ENCODE measurements at places on chromosomes 4 and X.

DNA sequence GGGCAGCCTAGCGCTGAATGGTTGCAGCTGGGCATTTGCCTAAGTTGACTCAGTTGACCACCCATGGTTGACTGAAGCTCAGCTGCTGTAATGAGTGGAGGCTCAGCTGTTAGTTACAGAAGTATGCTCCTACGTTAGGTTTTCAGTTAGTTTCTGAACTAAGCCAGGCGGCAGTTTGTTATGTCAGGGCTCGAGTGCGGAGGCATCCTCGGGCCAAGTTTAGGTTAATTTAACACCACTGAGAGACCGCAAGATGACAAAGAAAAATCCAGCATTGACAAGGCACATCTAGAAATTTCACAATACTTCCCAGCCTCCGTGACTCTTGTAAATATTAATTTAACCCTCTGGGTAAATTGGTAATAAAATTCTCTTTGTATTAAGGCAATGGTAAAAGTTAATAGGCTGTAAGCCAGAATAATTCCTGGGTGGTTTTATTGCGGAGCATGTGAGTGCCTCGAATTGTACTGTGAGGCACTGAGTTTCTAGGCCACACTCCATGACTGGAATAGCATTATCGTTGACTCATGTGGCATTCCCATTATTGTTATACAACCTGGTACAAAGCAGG is 33.1 kb upstream of the CDKN2AIP start:
- DNase-seq = no peak

DNA sequence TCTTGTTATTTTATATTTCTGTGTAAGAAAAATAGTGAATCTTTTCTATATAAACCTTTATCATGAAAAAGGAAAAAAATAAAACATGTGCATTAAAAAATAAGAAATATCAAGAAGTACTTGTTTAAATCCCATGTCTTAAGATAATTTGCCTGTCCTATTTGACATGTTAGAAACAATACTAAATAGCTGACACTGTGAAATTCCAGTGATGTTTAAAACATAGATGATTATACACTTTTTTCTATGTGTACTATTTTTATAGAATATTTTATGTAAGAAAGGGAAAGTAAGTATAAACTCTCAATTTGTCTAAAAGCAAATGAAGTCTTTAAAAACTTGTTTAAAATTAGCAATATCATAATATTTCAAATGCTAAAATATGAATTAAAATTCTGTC is 543.2 kb upstream of the ATOH1 start:
- no peak for DNase-seq

- DNase-seq = no peak
These were observed 38.6 kb upstream of the MSMO1 start for GRCh38 chr4:165288639-165289422.

- no peak for DNase-seq
These were observed 153.5 kb downstream of the PCDH18 start for GRCh38 chr4:137378821-137379220.

DNA sequence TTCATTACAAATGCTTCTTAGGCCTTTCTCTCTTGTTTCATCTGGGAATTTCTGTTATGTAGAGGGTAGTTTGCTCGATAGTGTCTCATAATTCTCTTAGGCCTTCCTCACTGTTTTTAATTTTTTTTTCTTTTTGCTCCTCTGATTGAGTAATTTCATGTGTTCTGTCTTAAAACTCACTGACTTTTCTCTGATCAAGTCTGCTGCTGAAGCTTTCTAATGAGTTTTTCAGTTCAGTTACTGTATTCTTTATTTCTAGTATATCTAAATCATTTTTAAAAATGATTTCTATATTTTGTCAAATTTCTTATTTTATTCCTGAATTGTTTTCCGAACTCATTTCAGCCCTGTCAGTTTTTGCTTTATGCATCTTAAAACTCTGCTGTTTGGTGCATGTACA is 228.0 kb downstream of the MID1IP1 start:
- DNase-seq = no peak

DNA sequence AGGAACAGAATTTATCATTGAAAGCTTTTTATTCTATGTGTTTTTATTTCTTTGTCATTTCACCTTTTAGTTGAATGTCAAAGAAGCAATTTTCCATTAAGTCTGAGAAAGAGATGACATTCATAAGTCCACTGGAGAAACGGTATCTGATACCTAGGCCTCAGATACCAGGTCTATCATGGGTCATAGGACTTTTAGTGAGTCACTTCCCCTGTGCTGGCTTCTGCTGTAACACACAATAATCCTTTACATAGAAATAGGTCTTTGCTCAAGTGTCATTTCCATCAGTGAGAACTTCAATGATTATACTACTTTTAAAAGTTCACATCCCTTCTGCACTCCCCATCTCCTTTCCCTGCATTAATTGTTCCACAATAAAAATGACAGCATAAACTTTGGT is 125.5 kb upstream of the ARMCX2 start:
- no peak for DNase-seq

DNA sequence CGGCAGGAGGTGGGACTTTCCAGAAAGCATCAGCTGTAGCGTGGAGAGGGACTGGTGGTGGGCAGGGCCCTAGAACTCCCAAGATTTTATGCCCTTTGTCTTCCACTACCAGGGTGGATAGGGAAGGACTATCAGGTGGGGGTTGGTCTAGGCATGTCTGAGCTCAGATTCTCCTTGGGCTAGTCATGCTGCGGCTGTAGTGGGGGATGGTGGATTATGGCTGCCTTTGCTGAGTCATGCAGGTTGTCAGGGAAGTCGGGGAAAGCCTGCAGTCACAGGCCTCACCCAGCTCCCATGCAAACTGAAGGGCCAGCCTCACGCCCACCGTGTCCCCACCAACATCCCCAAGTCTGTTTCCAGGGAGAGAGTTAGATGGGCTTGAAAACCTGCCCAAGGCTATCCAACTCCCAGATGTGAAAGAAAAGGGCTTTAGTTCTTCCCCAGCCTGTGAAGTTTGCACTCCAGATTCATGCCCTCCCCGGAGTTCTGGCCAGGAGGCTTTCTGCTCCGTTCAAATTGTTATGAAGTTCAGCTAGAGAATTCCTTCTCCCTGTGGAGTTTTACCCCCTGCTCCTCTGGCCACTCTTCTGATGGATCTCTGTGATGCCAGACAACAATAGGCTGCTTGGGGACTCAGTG is 13.4 kb upstream of the MEPE start:
- DNase-seq = no peak

- DNase-seq = peak; percentile 11
These were observed at the start of gene PRDM5 for GRCh38 chr4:120922381-120923206. Gene PRDM5, minus strand, starts transcription at chr4:120922726. Its CDS starts 118 bp downstream, at chr4:120922608.

DNA sequence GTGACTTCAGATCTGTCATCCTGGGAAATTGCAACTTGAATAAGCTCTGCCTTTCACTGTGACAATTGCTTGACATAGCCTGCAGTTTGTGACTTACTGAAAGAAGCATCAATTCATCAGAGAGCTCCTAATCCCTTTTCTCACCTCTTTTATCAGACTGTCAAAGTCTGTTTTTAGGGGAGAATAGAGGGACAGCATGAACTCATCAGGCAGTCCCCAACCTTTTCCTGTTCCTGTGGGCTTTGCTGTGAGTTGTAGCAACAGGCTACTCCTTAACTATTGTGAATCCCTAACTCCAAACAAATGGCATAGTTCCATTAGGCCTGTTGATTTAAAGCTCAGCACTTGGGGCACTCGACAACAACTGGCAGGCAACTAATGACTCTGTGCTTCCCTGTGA is 64.9 kb downstream of the DOCK11 start:
- no peak for DNase-seq

DNA sequence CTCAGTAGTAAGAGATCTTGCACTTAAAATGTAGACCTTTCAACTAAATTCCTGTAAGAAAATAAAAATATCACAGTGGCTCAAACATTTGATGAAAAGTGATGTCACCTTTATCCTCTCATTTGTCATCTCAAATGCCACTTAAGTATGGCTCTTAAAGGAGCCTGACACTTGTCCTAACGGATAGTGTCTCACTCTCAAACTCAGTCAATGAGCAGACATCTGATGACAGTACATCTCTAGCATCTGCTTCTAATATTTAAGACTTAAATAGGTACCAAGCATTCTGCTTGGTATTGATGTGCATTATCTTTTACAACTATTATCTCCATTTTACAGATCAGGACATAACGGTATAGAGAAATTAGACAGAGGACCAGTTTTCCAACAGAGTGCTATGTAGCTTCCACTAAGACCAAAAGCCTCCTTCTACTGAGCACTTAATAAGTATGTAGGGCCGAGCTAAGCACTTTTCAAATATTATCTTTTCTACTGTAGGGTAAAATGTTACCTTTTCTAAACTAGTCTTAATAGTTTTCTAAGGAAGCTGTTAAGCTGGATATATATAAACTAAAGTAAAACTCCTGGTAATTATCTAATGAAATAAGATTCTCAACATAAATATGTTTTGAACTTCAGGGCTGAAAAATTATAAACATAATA is 110.2 kb downstream of the PDE5A start:
- no peak for DNase-seq

DNA sequence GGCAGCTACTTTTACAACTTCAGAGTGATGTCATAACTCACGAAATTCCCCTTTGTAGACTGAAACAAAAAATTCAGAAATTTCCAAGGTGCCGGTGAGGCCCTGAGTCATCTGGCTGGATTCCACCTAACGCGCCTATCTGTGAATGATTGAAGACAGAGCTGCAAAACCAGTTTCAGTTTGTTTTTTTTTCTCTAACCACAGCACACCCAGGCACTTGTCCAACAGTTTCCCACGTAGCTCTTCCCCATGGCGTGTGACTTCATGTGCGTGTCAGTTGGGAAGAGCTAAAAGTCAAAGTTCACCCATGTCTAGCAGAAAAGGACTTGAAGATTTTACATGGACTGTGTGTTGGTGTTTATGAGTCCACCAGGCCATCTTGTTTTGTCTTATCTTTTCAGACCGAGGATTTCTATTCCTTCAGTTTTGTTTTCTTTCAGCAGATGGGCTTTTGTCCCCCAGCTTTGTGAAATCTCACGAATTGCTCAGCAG is 16.4 kb downstream of the TCEANC start:
- DNase-seq = peak; percentile 58

GRCh38 chrX:33149580-33149979 is 61.8 kb downstream of the DMD start:
- DNase-seq = no peak

- DNase-seq = peak; percentile 13
These were observed 25.2 kb upstream of the G3BP2 start for GRCh38 chr4:75698162-75698962.

GRCh38 chr4:156505341-156505955 is 466.2 kb downstream of the PDGFC start:
- DNase-seq = no peak

GRCh38 chr4:166777760-166778159 is 456.5 kb downstream of the SPOCK3 start:
- DNase-seq = no peak

GRCh38 chr4:154467886-154468285 is 23.7 kb downstream of the DCHS2 start:
- no peak for DNase-seq

DNA sequence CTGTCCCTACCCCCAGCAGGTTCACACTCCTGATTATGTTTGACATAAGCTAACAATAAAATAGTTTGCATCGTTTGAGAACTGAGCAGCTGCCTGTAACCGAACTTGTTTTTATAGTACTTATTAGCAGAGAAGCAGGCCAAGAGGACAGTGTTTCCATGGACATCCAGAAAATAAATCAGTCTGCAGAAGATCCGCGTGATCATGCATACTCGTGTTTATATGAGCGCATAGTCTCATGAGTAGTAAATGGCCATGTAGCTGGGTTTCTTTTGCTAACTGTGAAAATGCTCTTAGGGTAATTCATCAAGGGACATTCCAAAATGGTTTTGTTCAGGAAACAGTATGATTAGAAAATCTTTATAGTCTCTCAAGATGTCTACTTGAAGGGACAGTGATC is 289.2 kb downstream of the DCTD start:
- no peak for DNase-seq

DNA sequence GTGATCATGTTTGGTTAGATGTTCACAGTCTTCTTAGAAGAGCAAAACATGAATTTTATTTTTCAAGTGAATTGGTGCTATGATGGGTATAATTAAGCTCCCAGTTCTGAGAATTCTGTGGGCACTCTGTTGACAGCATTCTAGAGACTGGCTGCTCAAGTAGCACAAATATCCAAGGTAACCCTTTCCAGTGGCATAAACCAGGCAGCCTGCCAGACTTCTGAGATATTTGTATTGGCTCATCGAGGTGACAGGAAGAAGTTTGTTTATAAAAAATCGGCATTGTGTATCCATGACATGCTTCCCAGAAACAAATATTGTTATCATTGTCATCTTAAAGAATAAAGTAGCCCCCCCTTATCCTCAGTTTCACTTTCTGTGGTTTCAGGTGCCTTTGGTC is 28.3 kb downstream of the LANCL3 start:
- no peak for DNase-seq

DNA sequence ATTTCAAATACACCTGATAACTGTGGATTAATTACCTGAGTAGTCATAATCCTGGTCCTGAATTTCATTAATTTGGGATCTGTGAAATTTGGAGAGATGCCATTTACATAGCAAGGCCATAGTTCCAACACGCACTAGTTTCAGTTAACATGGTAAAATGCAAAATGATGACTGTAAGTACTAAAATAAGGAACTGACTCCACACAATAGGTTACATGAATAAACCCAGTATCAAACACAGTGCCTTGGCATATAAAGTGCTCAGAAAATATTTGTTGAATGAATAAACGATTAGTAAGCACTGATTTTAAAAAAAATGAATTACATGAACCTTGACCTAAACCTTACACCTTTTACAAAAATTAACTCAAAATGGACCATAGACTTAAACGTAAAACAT is 9.0 kb downstream of the FBXO8 start:
- DNase-seq = no peak

GRCh38 chr4:173370130-173370476 is 651 bp upstream of the SAP30 start:
- DNase-seq = no peak

GRCh38 chr4:77006753-77007353 is 57.3 kb downstream of the SEPTIN11 start:
- no peak for DNase-seq

DNA sequence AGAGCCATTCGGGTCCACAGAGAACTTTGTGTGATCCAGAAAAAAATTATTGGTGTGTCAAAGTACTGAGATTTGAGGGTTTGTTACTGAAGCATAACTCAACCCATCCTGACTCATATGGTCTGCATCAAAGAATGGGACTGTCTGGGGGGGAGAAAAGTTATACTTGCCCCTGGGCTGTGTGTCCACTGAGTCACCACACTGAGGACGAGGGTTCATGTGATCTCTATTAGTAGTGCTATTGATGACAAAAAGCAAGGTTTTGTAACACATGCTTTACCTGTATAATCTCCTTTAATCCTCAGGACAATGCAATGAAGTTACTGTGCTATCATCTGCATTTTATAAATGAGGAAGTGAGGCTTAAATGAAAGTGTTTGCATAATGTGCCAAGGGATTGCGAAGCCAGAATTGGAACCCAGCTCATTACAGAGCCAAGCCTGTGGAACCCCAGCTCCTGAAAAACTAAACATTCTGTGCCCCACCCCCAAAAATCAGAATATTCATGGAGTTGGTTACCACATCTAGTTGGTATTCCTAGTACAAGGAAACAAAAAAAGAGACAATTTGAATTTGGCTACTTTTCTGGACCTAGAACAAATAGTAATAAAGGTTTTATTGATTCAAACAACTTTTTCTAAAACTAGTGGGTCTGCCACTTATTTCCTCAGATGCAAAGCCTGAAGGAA is 31.2 kb downstream of the CCDC149 start:
- no peak for DNase-seq

- DNase-seq = no peak
These were observed 96.3 kb downstream of the GEMIN8 start for GRCh38 chrX:13933352-13933751.

Data from central memory CD4-positive, alpha-beta T cell (primary cell).